Activated naive CD8-positive, alpha-beta T cell treated with anti-CD3 and anti-CD28 coated beads for 36 hours (primary cell): ENCODE measurements at places on chromosomes 12 and 14.

DNA sequence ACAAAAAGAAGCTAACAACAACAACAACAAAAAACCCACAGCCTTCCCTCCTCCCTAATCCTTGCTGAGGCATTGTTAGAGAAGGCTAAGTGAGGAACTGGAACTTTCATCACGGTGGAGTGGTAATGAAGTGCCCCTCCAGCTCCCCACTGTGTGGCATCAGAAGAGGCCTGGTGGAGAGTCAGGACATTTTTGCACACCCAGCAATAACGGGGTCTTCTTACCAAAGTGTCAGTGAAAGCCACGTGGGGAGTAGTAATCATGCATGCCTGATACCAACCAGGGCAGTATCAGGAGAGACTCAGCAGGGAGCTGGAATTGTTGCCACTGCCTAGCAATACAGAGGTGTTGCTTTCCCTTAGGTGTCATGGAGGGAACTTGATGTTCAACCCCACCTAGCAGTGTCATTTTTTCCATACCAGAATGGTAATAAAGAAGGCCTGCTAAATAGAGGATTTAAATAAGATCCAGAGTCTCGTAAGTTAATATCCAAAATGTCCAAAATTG lies 299.7 kb upstream of the RGS6 start:
- peaks cover 15% of the 10 kb centered on the region for H3K4me1 ChIP-seq
- H3K36me3 ChIP-seq, result peaks cover 62% of the 10 kb centered on the region
- H3K27ac ChIP-seq, result peak overlapping the region; percentile 8
- DNase-seq, result no peak

- H3K36me3 ChIP-seq, result no peaks in the 10 kb centered on the region
- no peaks in the 10 kb centered on the region for H3K4me1 ChIP-seq
These were observed 21.3 kb upstream of the RBM19 start for GRCh38 chr12:113987261-113988063.

DNA sequence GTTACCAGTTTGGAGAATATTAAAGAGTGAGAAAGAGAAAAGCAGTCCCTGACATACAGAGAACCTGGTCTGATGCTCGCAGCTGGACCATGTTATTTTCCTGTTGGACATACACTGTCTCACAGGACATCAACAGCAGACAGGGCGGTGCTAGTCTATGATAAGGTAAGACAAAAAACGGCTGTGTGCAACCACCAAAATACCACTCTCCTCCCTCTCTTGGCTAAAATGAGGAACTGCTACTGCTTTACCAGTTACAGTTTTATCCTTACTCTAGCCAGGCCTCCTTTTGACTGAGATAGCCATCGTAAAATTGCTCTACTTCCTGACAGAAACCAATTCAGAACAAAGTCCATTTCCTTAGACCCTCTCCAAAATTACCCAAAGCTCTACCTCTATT lies 47.0 kb upstream of the ERGIC2 start:
- no peaks in the 10 kb centered on the region for H3K36me3 ChIP-seq
- H3K4me3 ChIP-seq, result no peak overlapping the region
- H3K27me3 ChIP-seq, result no peaks in the 10 kb centered on the region
- DNase-seq, result no peak
- no peak overlapping the region for H3K27ac ChIP-seq

DNA sequence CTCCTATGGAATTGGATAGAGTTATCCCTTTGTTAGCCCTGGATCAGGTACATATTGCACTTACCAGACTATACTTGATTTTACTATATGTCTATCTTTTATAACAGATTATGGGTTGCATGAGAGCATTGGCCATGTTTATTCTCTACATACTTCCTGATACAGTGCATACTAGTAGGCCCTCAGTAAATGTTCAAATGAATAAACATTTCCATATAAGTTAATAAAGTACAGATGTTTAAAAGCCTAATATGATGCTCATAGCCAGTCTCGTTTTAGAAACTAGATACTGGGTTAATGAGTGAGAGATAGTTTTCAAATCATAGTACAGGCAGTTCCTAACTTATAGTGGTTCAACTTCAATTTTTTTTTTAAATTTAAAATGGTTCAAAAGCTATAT lies 39.5 kb upstream of the TOMM20L start:
- H3K4me1 ChIP-seq, result peaks cover 16% of the 10 kb centered on the region
- DNase-seq, result no peak
- no peak overlapping the region for H3K27ac ChIP-seq
- H3K36me3 ChIP-seq, result peaks cover 23% of the 10 kb centered on the region

DNA sequence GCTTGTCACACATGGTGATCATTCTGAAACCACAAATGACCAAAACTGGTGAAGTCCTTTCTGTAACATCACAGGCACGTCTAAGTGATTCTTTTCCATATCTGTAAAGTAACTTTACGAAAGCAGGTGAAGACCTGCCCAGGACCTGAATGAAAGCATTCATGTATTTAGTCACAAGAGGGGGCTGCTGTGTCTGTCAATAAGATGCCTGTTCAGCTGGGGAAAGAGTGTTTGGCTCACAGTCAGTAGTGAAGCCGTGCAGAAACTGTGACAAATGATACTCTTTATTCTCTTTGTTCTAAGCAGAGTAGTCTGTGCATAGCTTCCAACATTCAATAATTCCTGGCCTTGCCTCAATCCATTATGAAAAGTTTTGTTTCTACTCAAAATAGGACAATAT lies 373.5 kb upstream of the OR4E1 start:
- peak overlapping the region; percentile 65 for H3K4me3 ChIP-seq
- DNase-seq, result no peak
- H3K4me1 ChIP-seq, result peaks cover 26% of the 10 kb centered on the region
- no peaks in the 10 kb centered on the region for H3K27me3 ChIP-seq
- peak overlapping the region; percentile 74 for H3K27ac ChIP-seq

DNA sequence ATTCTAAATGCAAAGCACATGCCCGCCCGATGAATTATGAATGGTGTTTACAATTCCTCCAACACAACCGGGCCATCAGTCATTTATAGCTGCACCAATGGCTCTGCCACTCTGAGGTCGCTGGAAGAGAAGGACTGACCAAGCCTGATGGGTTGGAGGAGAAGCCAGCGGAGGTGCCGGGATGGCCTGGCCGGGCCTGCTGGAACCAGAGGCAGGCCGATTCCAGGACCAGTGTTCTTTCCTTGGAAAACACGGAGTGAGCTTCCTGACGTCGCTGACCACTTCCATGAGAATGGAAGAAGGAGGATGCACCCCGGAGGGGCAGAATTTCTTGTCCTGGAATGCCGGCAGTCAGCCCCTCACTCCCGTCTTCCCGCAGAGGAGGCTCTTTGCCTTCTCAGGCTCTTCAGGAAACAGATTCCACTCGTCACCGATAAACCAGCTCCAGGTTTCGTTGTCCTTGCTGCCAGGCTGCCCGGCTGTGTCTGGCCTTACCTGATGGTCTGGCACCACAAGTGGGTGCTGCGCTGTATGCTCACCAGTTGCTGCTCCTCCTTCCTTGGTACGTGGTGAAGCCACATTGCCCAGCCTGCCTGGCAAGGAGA lies 358.5 kb upstream of the SFSWAP start:
- no peaks in the 10 kb centered on the region for H3K36me3 ChIP-seq
- peaks cover 2% of the 10 kb centered on the region for H3K4me1 ChIP-seq
- peaks cover 13% of the 10 kb centered on the region for H3K27me3 ChIP-seq

GRCh38 chr12:31323391-31324115 lies 2.4 kb downstream of the SINHCAF start:
- H3K27me3 ChIP-seq, result peaks cover 5% of the 10 kb centered on the region
- H3K27ac ChIP-seq, result peak overlapping the region; percentile 99
- peak; percentile 57 for DNase-seq

- H3K27me3 ChIP-seq, result no peaks in the 10 kb centered on the region
- no peaks in the 10 kb centered on the region for H3K36me3 ChIP-seq
- peaks cover 19% of the 10 kb centered on the region for H3K4me1 ChIP-seq
- no peak overlapping the region for H3K27ac ChIP-seq
These were observed 32.7 kb upstream of the SELPLG start for GRCh38 chr12:108666401-108666881.

DNA sequence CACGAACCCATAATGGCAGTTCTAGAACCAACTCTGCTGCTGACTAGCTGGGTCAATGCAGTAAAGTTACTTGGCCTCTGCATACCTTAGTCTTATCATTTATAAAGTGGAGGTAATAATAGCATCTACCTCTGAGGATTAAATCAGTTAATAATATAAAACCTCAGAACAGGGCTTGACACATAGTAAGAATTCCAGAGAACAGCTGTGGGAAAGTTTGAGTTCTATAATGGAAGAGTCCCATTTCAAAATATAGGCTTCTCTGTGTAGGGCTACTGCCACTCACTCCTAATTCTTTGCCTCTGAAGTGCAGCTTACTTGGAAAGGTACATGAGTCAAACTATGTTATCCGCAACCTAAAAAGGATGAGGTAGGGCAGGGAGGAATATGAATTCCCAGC lies 269.2 kb upstream of the PRKD1 start:
- no peaks in the 10 kb centered on the region for H3K27me3 ChIP-seq
- H3K36me3 ChIP-seq, result no peaks in the 10 kb centered on the region
- no peak for DNase-seq

GRCh38 chr12:50988871-50989270 lies 36.5 kb downstream of the HIGD1C start:
- H3K4me1 ChIP-seq, result peaks cover 42% of the 10 kb centered on the region
- no peak overlapping the region for H3K27ac ChIP-seq
- no peak overlapping the region for H3K4me3 ChIP-seq
- H3K27me3 ChIP-seq, result no peaks in the 10 kb centered on the region
- no peak for DNase-seq

GRCh38 chr14:64965356-64966000 lies 6.7 kb downstream of the RAB15 start:
- peaks cover 2% of the 10 kb centered on the region for H3K36me3 ChIP-seq
- H3K27ac ChIP-seq, result no peak overlapping the region
- H3K4me1 ChIP-seq, result peaks cover 5% of the 10 kb centered on the region
- no peak overlapping the region for H3K4me3 ChIP-seq
- no peak for DNase-seq

- H3K27me3 ChIP-seq, result peaks cover 32% of the 10 kb centered on the region
- peaks cover 3% of the 10 kb centered on the region for H3K36me3 ChIP-seq
- peak; percentile 53 for DNase-seq
- peaks cover 9% of the 10 kb centered on the region for H3K4me1 ChIP-seq
- H3K27ac ChIP-seq, result peak within 1 kb of the TSS; percentile 74
These were observed at the start of gene ALDH2 for GRCh38 chr12:111766608-111767361. Gene ALDH2, plus strand, starts transcription at chr12:111766933. Its CDS starts 50 bp downstream, at chr12:111766983.

DNA sequence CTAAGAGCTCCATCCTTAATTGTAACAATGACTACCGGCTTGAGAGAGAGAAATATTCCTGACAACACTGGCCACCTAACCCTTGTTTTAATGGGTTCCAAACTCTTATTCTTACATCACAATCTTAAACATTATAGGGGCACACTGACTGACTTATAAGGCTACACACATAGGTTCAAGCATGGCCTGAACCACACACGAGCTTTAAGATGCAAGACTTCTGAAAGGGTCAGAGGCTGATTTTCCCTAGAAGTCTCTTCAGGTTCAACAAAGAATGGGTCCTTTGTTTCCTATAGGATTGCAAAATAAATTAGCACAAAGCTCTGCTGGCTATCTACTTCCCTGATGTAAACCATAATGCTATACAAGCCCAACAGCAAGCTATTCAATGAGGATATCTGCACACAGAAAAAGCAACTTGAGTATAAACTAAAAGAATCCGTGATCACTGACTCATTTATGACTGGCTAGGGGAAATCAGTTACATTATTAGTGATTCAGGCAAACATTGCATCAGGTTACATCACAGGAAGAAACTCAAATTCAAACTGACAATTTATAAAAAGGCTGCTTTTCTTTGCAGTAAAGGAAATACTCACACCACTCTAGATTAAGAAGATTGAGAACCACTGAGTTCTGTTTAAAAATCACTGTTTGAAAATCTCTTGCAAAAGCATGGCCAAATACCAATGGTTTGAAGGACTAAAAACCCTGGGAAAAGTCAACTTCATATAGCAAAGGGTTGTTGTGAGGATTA lies 8.5 kb downstream of the BTG1 start:
- peaks cover 63% of the 10 kb centered on the region for H3K4me1 ChIP-seq
- H3K27ac ChIP-seq, result peak overlapping the region; percentile 96
- no peaks in the 10 kb centered on the region for H3K27me3 ChIP-seq
- H3K4me3 ChIP-seq, result peak overlapping the region; percentile 99

- H3K27ac ChIP-seq, result peak overlapping the region; percentile 27
- H3K4me3 ChIP-seq, result no peak overlapping the region
- peaks cover 11% of the 10 kb centered on the region for H3K36me3 ChIP-seq
- no peak for DNase-seq
These were observed 48.3 kb upstream of the BCL2L14 start for GRCh38 chr12:12022306-12022936.

- H3K4me1 ChIP-seq, result no peaks in the 10 kb centered on the region
- no peak for DNase-seq
- no peaks in the 10 kb centered on the region for H3K27me3 ChIP-seq
- no peak overlapping the region for H3K27ac ChIP-seq
- no peaks in the 10 kb centered on the region for H3K36me3 ChIP-seq
These were observed 67.9 kb upstream of the PDZRN4 start for GRCh38 chr12:41120211-41120610.

DNA sequence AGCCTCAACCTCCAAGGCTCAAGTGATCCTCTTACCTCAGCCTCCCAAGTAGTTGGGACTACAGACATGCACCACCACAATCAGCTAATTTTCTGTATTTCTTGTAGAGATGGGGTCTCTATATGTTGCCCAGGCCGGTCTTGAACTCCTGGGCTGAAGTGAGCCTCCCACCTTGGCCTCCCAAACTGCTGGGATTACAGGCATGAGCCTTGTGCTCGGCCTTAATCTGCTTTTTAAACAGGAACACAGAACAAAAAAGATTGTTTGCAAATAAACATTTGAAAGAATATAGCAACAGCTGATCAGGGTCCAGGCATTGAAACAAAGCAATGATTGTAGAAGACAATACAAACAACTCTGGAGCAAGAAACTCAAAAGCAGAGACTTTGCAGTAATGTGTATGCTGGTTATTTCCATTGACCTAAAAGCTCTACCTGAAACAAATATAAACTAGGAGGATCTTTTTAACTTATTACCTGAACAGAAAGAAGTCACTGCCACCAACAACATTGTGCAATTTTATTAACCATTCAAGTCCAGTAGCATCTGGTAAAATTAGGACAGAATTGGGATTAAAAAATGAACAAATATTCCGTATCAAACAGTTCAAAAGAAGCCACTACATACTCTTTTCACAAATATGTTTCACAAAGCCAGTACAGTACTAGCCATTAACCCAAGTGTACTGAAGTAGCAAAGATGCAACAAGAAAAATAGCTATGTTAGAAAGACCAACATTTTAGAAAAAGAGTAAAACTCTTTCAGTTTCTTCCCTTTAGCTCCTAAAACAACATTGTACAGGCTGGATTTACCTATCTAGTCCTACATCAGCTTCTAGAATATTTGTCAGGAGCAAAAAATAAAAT lies 14.2 kb downstream of the AMN1 start:
- no peak for DNase-seq
- no peak overlapping the region for H3K4me3 ChIP-seq
- H3K27ac ChIP-seq, result peak overlapping the region; percentile 2
- no peaks in the 10 kb centered on the region for H3K27me3 ChIP-seq
- H3K36me3 ChIP-seq, result peaks cover 49% of the 10 kb centered on the region
- peaks cover 9% of the 10 kb centered on the region for H3K4me1 ChIP-seq
